Myocyte (in vitro differentiated cells): ENCODE measurements at places on chromosomes 1 and 21. TPM values are rescaled to one million over a fixed set of nuclear protein-coding genes. Genes with fewer than 3 reads are reported as not detected.

- DNase-seq = peak; percentile 13
Observed at GRCh38 chr1:29396438-29397255, 160.3 kb downstream of the PTPRU start.

DNA sequence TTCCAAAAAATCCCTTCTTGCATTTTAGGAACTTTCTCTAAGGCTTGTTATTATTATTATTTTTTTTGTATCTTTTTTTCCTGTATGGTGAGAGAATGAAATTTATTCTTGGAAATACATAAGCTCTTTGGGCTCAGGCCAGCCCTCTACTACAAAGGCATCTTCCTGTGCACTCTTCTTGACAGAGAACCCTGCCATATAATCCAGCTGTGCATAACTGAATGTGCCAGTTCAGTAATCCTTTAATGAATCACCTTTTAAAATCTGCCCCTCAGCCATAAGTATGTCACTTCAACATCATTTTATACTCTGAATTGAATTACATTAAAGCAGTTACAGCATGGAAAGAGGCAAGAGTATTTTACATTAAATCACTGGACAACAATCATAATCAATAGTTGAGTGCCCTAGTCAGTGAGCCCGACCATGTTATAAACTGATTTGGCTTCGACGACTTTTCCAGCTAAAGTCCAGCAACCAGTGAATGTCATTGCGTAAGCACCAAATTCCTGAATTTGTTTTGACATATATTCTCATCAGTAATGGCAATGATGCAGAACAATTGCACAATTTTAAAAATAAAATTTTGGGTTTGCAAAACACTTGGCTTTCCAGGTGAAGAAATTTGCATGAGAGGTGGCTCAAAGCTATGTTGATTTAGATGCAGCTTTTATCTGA is 59.2 kb upstream of the KCNK2 start:
- DNase-seq = no peak

The SPATA6 gene
- total RNA-seq = 2.0 and 4.8 TPM in 2 replicates

The FAAP20 gene
- 37.3 and 43.0 TPM in 2 replicates for total RNA-seq

The PDC gene
- total RNA-seq = not detected in 2 replicates
